Stomach (tissue), 19 donors: ENCODE measurements at places on chromosomes 1 and 21.
A peak's percentile ranks its signal among the peaks of the same experiment; 100 is the strongest.

- no peak for DNase-seq
Measured at GRCh38 chr1:244065063-244065793, 14.1 kb downstream of the ZBTB18 start.

- DNase-seq, result no peak
Measured at GRCh38 chr1:157994704-157995582, 1.5 kb downstream of the KIRREL1 start.

GRCh38 chr1:55040083-55040932 lies 960 bp downstream of the PCSK9 start:
- no peak for DNase-seq

DNA sequence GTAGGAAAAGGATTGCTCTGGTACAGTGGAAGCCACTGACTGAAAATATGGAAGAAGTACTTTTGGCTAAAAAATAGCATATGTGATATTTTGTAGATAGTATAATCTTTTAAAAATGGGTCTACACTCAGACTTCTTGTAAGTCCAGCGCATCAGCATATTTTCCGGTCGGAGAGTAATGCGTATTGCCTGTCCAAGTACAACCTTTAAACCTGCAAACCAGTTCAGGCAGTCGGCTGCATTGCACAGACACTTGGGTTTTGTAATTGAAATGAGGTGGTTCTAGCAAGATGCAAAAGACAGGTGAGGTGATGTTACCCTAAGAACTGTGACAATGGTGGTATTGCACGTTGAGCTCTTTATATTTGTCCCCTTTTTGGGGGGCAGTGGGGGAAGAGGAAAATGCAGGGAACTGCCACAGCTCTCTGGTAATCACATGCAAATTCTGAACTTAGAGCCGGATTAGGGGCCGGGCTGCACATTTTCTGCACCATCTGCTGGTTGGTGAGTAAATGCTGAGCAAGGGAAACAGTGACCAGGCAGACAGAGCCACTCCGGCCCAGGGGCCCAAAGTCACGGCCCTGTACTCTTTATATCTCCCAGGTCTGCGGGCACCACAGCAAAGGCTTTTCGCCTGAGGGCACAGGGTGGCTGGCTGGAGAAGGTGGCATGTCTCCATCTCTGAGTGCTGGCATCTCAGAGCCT lies 2.3 kb downstream of the GPR137B start:
- DNase-seq, result peak; percentile 34

DNA sequence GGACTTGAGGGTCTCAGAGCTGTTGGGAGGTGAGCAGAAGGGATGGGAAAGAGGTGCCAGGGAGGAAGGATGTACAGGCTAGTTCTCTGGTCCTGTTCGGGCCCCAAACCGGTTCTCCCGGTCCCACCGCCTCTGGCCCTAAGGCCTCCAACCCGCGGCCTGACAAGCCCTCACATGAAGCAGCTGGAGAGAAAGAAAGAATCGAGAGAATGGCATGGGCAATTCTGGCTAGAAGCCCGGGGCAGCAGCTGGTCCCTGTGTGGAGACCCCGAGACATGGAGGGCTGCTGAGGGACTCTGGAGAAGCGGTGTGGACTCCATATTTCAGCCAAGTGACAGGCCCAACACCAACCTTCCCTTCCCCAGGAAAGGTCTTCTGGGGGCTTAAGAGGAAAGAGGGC lies 730 bp downstream of the CDC42SE1 start:
- DNase-seq, result peak; percentile 92

DNA sequence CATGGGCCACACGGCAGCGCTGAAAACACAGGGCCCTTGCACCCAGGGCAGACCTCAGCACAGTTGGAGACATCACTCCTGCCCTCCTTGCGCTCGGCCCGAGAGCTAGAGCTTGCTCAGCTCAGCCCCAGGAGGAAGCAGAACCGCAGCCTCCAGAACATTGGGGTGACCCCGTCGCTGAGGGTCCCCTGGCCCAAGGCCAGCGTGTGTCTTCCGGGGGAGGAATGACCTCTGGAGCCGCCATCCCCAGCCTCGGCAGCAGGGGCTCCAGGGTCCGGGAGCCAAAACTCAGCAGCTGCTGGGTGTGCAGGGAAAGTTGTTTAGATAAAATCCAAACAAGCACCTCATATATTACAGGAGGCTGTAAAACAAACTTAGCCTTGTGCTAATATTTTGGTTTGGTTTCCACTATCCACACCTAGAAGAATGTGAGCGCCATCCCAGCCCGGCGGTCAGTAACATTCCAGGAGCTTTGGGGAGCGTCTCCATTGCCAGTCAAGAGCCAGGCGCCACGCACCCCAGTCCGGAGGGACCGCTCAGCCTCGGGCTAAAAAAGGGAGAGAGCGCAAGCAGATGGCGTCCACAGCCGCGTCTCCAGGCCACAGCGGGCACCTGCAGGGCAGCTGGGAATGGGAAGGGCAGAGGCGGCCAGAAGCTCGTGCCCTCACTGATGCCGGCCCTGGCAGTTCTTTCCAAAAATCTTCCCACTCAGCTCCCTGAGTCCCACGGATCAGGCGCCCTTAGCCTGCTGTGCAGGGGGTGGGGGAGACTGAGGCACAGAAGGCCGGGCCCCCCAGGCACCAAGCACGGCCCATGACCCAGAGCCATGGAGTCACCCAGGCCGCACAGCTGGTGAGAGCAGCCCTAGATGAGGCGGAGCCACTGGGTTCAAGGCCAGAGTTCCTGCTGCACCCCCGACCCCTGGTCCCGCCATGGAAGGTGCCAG lies 52.0 kb downstream of the SLX9 start:
- DNase-seq, result no peak

- DNase-seq, result no peak
Measured at GRCh38 chr1:231750296-231750695, 123.7 kb downstream of the DISC1 start.

DNA sequence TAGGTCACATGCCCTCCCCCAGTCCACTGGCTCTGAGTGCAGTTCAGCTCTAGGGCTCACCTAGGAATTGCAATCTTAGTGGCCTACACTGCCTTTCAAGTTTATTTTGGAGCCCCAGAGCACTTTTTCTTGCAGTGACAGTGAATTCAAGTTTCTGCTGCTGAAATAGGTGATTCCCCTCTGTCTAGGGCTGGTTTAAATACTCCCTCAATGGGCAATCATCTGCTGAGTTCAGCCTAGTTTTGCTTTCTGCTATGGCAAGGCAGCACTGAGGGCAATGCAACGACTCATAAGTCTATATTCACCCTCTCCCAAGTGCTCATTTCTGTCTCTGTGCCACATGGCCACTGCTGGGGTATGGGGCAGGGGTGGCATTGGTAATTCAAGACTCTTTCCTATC lies 472.6 kb upstream of the RGS18 start:
- no peak for DNase-seq

DNA sequence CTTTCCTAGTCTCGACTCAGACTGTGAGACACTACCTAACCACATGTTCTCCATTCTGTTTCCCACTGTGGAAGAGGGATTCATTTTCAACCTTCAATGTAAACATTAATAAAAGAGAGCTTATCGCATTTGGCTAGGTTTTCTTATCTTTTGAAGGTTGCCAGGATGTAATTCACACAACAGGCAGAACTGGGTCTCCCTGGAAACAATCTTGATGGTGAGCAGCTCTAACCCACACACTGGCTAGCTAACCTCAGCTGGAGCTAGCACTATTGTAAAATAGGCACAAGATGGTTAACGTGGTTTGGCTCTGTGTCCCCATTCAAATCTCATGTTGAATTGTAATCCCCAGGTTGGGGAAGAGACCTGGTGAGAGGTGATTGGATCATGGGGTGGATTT lies 75.1 kb downstream of the ZSCAN20 start:
- no peak for DNase-seq
